ENCODE measurements at places on chromosomes 6 and 20. TPM values are rescaled to one million over a fixed set of nuclear protein-coding genes. Genes with fewer than 3 reads are reported as not detected.

- DNase-seq, result no peak
Measured at GRCh38 chr20:45153147-45153546, 21.6 kb upstream of the PI3 start.

DNA sequence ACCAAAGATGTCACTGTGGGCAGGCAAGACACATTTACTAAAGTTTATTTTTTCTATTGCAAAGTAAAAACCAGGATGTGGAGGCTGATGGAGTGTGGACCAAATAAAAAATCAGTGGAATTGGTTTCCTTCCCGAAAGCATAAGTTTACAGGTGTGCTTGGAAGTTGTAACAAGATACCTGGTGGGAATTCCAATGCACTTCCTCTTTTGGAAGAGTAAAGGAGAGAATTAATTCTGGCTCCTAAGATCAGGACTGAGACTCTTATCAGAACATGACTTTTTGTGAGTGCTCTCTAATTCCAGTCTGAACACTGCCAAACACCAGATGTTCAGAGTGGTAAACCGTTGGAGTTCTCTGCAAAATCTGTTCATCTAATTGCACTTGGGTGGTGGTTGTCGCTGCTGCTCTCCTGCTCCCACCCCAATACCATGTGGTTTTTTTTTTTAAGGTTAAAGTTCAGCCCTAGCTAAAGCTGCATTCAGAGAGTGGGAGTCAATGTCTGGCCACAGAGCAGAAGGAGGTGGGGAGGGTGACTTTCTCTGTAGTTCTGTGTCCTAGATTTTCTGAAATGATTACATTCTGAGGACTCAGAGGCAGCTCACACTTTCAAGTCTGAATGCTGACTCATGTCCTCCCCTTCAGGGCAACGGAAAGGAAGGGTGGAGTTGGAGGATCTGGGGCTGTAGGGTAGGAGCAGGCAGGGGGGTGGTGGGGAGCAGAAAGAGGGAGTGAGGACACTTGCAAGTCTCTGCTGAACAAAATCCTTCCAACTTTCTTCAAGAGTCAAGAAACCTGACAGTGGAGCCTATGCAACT is 275.8 kb upstream of the PRDM1 start:
- DNase-seq, result peak; percentile 34

- no peak for DNase-seq
Measured at GRCh38 chr6:73382462-73383113, 12.0 kb upstream of the DDX43 start.

DNA sequence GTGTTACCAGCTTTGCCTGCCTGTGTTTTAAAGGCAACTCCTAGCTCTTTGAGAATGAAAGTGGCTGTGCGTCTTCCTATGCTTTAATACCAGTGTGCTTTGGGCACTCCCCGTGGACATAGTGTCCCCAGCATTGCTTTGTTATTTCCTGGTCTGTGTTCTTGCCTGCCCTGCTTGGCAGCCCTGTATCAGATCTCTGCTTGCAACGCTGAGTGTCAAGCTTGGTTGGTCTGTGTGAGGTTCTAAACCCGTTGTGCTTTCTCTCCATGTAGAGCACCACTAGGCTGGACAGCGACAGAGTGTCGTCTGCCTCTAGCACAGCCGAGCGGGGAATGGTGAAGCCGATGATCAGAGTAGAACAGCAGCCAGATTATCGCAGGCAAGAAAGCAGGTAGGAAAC is 80.2 kb downstream of the AFDN start:
- DNase-seq, result peak; percentile 72

GRCh38 chr20:10004900-10005299 is 29.9 kb upstream of the ANKEF1 start:
- no peak for DNase-seq

DNA sequence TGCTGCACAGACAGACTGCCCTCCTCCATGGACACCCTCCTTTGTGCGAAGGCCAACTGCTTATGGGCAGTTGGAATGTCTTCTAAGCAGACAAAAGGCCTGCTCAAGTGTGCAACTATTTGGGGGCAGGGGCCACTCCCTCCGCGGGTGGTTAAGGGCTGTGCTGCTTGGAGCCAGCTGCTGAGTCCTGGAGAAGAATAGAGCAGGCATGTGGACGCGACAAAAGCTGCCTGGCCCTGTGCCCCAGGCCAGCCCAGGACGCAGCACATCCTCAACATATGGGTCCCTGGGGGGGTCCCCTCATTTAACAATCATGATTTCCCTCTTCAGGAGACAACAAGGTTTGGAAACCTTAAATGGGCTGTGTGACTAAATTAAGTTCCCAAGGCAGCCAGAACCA is 45.5 kb upstream of the ENTPD6 start:
- DNase-seq, result no peak

GRCh38 chr6:130424710-130425109 is 58.9 kb downstream of the TMEM200A start:
- DNase-seq, result no peak

DNA sequence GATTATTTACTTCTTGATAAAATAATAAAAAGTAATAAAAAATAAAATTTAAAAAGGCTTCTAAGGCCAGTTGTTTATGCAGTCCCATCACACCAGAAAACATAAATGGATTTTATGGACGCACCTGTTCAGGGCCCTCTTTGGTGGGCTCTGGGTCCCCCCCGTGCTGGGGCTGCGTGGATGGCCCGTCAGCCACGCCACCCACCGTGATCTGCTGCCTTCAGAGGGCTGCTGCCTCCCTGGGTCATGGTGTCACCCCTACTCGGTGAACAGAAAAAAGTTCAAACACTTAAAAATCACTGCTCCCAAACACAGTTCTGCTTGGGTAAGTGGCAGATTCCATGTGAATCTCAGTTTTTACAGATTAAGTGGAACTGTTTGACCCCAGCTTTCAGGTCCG is 447.6 kb upstream of the AGPAT4 start:
- DNase-seq, result no peak

DNA sequence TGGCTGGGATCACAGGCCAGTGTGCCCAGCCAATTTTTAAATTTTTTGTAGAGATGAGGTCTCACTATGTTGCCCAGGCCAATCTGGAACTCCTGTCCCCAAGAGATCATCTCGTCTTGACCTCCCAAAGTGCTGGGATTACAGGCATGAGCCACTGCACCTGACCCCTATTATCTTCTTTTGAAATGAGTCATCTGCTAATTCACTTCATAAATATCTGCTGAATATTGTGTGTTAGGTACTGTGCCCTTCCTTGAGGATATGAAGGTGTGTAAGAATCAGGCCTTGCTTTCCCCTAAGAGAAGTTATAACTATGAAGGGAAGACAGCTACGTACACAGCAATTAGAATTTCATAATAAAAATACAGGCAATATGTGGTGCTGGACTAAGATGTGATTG is 8.2 kb downstream of the ATRN start:
- no peak for DNase-seq

GRCh38 chr6:54198134-54198533 is 86.9 kb downstream of the MLIP start:
- DNase-seq, result no peak

DNA sequence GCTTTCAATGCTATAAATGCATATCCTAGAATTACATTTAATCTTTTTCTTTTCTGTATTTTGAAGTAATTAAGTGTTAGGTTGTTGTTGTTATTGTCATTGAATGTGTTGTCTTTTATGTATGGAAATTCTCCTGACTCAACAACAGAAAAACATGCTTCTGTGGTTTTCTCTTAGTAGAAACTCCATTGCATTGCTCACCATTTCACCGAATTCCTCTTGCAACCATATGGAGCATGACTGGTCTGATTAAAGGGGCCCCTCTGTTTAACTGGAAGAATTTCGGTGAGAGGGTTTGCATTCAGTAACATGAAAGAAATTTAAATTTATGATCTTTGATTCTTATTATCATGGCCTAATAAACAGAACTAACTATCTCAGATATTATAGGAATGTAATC is 454.3 kb upstream of the JARID2 start:
- no peak for DNase-seq

GRCh38 chr6:139904158-139904533 is 529.7 kb upstream of the CITED2 start:
- no peak for DNase-seq

DNA sequence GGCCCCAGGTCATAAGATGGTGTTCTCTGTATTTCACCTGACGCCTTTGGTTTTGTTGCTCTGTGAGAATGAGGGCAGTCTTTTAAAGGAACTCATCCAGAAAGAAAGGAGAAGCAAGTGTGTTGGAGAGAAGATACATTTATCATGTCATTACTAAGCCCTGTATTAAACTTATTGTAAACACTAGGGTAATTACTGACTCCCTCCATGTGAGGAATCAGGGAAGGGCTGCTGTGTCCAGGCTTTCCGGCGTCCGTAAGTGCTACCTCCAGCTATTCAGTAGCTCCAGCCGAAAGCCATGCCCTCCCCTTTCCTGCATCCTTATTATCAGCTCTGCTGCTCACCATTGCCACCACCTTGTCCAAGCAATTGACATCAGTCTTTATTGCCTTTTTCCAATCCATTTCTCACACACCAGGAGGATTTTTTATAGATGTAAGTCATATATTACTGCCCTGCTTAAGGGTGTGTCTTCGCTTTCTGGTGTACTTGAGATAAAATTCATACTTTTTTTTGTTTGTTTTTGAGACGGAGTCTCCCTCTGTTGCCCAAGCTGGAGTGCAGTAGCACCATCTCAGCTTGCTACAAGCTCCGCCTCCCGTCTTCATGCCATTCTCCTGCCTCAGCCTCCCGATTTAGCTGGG is 94.7 kb downstream of the RPP40 start:
- DNase-seq, result no peak

DNA sequence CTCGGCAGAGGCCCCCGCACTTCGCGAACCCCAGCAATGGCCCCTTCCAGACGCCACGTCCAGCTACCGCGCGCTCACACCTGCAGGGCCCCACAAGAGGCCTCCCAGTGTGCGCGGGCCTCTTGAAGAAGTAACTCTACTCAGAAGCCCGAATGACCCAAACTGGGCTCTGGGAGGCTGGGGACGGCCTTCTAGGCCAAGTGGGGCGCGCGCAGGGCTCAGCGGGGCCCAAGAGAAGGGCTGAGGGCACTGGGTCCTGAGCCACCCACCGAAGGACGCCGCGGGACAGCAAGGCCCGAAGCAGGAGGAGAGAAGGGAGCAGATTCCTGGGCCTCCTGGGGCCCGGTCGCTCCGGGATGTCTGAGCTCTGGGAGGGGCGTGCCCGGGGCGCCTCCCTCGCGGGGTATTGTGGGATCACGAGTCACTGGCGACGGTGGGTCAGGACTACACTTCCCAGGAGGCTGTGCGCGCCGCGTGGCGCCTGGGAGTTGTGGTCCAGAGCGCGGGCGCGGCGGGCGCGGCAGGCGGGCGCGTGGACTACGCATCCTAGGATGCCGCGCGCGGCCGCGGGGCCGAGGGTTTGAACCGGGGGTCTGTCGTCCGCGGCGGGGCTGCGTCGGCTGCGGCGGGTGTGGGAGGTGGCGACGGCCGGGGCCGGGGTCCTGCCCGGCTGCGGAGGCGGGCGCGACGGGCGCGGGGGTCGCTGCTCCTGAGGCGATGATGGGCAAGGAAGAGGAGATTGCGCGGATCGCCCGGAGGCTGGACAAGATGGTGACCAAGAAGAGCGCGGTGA is at the start of gene TCEA2:
Gene TCEA2, plus strand, starts transcription at position 603 of the 793 bp plus-strand sequence. Its CDS starts 115 bp downstream, at position 718.
- DNase-seq, result peak; percentile 99

DNA sequence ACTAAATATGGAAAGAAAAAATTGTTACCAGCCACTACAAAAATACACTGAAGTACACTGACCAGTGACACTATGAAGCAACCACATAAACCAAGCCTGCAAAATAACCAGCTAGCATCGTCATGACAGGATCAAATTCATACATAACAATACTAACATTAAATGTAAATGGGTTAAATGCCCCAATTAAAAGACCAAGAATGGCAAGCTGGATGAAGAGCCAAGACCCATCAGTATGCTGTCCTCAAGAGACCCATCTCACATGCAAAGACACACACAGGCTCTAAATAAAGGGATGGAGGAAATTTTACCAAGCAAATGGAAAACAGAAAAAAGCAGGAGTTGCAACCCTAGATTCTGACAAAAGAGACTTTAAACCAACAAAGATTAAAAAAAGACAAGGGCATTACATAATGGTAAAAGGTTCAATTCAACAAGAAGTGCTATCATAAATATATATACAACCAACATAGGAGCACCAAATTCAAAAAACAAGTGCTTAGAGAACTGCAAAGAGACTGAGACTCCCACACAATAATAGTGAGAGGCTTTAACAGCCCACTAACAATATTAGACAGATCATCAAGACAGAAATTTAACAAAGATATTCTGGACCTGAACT is 104.8 kb downstream of the HACE1 start:
- no peak for DNase-seq

DNA sequence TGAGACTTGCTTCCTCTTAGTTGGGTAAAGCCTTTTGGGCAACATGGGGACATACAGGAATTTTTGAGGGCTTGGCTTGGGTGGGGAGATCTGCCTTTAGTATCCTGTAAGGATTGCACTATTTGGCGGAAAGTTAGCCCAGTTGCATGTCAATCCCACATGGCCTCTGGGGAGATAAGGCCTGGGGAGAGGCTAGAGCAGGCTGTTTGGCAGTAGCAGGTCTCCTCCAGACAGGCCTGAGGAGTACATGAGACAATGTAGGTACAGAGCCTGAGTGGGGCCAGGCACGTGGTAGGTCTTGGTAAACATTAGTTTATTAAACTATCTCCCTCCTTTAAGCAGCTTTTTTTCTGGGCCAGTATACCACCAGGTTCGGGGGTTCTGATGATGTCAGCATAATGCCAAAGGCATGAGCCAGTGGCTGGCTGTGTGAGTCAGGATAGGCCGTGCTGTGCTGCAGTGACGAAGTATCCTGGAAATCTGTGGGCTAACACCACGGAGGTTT is 147.9 kb downstream of the VEGFA start:
- DNase-seq, result no peak

- DNase-seq, result no peak
Measured at GRCh38 chr6:87171938-87172633, 16.7 kb downstream of the ZNF292 start.

DNA sequence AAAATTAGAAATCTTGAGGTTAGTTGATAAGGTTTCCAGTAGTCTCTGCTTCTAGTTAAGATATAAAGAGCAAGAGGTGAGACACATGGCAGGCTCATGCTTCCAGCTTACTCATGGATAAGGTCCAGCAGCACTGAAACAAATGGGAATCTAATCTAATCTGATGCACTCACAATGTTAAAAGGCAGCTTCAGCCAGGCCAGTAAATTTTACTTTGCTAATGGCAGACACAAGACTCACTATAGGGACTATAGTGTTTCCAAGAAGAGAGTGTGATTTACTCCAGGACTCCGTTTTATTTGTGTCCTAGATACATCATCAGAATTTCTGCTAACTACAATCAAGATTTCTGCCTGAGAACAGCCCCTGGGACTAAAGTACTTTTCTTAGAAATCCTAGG is 324.8 kb downstream of the SMOC2 start:
- DNase-seq, result no peak

Gene TBXT
- total RNA-seq, result not detected

Gene SOX4
- total RNA-seq, result 7.7 TPM

Measured in left cardiac atrium (tissue), 4 donors.